Activated T-helper 1 cell treated with anti-CD3 and anti-CD28 coated beads, Interleukin-12 subunit alpha, Interleukin-12 subunit beta, Interleukin-2, Interleukin-4 antibody, amounts not matched to agents 30 ng/mL and 10 ng/mL and 1 ng/mL, durations not matched to agents 14 hours and 24 hours and 36 hours (primary cell): ENCODE measurements at places on chromosomes 3 and 15.

DNA sequence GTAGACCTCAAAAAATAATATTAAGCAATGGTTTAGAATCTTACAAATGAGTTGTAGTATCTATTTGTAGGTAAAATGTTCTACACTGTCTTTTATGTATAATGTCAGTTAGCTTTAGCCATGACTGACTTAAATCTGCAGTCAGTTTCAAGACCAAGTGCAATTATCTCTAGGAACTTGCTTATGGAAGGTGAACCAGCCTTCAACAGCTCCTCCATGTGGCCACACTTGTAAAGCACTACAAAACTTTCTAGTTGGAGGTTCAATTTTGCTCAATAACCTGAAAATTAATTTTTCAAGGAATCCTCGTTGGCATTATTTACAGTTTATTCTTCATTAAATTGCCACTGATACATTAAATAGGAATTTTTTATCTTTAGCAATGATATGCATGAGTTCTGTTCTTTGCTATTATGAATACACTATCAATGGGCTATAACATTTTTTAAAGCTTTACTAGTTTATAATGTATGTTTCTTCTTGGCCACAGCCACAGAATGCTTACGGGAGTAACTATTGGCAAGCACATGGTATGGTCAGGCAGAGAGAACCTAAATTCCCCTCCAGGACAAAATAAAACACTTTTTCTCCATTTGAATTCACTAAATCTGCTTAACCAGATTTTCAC is 315.3 kb upstream of the UBE2E2 start:
- DNase-seq: no peak

- no peak for DNase-seq
Observed at GRCh38 chr15:81026836-81027599, 26.3 kb downstream of the TLNRD1 start.

DNA sequence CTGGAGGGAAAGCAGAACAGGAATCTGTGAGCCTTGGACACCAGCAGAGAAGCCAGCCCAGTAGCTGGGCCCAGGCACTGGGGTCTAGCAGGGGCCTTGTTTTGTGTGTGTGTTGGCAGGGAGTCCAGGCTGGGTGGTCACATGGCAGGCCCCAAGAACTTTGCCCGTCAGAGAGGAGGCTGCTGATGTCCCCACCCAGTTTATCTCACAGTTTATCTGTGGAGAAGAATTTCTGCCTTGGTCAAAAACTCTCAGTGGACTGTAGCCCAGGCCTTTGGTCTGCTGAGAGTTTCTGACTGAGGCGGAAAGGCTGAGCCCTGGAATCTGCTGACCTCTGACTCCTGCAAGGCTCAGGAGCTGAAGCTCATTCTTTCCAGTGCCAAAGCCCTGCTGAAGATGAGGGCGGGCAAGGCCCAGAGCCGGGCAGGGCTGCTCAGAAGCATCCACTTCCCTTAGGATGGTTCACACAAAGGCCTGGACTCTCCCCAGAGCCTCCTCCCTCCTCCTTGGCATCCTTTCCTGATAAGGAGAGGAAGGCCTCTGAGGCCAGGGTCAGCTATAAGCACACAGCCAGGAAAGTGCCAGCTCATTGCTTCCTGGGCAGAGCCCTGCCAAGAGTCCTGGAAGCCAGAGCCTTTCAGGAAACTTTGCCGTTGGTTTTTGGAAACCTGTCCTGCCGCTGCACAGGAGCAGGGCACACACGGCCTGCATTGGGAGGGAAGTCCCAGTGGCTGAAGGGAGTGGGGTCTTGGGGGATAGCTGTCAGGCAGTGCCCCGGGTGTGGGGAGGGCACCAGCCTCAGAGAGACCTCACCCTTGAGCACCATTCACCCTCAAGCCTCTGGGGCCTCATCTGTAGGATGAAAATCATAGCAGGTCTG is 37.2 kb upstream of the SLCO2A1 start:
- no peak for DNase-seq

DNA sequence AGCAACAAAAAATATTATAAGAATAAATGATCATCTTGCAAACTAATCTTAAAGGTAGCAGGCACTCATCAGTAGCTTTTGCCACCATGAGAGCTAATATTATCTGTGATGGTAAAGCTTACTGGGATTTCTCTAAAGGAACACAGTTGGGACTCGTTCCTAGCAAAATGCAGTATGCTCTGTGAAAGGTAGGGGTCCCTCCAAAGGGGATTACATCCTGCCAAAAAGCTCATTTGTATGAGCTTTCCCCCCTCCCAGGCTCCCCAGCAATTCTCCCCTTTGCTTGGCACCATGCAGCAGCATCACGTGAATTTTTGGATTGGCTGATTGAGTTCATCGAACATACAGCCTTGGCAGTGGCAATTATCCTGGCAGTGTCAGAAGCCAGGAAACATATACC is 361.0 kb upstream of the PLSCR5 start:
- no peak for DNase-seq

DNA sequence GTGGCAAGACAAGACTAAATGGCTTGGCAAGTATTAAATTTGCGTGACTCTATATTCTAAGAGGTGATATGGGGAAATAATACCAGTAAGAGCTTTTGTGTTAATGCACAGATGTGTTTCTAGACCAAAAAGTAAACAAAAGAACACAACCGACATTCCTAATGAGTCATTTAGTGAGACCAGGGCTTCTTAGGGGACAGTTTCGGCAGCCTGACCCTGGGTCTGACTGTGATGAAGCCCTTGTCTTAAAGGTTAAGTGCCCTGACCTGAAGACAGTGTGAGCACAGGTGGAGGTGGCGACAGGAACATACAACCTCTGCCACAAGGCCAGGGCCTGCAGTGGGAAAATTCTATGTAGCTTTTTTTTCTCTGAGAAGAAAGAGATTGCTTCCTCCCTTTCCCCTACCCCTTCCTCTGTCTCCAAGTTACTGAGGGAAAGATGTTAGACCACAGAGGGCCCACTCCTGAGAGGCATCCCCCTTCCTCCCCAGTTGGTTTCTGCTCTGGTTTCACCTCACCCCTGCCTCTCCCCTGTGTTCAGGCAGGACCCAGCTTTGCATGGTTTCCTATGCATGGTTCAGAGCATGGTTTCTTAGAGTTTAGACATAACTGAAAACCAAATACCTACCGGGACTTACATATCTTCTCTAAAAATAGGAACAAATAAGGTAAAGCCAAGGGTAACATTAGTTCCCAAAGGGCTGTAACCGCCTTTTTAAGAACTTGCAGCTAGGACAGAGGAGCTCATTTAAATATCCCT is 24.8 kb upstream of the CMTM7 start:
- DNase-seq: no peak

DNA sequence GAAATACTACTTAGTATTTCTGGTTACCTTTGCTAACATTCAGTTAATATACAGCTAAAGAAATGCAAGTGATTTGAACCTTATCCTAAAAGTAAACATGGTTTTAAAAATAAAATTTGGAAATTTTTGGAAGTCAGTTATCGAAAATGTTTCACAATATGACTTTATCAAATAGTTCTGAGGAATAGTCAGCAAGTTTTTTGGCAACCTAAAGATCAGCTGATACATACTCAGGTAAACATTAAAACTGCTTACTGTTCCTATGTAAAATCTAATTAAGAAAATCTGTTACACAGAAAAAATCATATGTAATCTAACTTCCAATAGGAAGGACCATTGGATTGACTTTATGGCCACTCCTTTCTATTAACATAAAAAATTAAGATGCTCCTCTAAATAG is 24.1 kb downstream of the IFT80 start:
- no peak for DNase-seq

DNA sequence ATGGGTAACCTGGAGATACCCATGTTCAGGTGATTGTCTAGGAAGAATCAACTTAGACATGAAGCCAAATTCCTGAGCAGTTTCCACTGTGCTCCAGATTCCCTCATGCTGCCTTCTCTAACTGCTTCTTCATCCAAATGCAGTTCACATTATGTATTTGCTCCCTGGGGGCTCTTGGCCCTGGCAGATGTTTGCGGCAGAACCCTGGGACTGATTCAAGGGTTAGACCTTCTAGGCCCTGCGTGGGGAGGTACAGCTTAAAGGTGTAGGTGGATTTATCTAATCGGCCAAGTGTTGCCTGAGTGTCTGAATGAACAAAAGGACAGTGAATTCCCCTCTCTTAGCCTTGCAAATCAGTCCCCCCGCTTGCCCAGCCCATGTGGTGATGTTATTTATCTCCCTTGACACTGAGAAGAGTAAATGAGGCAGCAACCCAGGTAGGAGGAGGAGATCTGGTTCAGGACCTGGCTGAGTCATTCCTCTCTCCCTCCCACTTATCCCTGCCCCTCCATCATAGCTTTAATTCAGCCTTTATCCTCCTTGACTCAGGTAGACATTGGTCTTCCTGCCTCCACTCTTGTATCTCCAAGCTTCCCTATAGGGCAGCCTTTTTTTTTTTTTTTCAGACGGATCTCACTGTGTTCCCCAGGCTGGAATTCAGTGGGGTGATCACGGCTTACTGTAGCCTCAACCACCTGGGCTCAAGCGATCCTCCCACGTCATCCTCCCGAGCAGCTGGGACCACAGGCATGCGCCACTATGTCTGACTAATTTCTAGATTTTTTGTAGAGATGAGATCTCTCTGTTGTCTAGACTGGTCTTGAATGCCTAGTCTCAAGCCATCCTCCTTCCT is 54.8 kb downstream of the MAGEF1 start:
- peak; percentile 2 for DNase-seq
